ENCODE measurements at places on chromosomes 1 and 21.

DNA sequence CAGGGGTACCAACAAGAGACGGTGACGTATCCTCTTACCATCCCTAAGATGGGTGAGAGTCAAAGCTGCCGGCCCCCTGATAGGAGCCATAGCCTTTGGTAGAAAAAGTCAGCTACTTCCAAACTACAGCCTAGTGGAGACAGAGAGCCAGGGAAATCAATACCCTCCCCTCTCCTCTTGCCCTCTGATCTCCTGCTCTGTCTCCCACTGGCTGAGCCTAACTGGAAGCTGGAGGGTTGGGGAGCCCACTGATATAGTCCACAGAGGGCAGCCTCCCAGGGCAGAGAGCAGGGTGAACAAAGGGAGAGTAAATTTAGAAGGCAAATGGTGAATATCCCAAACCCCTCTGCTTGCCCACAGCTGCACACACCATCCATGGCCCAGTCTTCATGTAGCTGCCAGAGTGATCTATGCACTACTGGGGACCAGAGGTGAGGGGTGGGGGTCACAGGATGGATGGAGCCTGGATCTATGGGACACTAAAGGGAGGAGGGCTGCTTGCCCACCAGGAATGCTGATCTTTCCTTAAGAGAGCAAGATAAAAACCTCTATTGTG lies 80.0 kb downstream of the DHRS3 start:
- DNase-seq = no peak

DNA sequence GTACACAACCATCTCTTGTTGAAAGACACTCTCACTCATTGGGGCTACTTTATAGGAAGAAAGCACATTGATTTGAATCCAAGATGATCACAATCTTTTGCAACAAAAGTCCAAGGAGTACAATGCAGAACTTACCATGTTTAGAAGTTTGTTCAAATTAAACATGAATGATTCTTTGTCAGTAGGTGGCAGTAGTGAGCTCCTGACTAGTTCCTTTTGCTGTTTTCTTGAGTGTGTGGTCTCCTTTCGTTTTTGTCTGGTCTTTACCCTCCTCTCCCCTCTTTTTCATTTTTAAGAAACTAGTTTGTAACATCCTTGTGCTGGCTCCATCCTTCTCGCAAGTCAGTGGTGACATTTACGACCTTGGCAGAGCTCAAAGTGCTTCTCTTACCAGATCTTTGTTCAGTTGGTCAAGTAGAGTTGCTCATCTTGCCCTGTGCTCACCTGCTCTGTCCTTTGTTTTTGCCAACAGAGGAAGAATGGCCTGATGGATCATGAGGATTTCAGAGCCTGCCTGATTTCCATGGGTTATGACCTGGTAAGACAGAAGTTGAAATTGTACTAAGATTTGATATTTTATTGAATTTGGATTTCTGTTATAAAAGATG lies 35.7 kb upstream of the MTR start:
- DNase-seq = peak; percentile 35

- no peak for DNase-seq
Observed at GRCh38 chr1:214337511-214337910, 56.6 kb downstream of the SMYD2 start.

- DNase-seq = no peak
Observed at GRCh38 chr1:2530513-2531361, 674 bp upstream of the HES5 start.
